ENCODE measurements at places on chromosomes 5 and 9. TPM values are rescaled to one million over a fixed set of nuclear protein-coding genes. Genes with fewer than 3 reads are reported as not detected.
A peak's percentile ranks its signal among the peaks of the same experiment; 100 is the strongest.

- no peak for DNase-seq
These were observed 77.7 kb upstream of the NFIB start for GRCh38 chr9:14391620-14392019.

DNA sequence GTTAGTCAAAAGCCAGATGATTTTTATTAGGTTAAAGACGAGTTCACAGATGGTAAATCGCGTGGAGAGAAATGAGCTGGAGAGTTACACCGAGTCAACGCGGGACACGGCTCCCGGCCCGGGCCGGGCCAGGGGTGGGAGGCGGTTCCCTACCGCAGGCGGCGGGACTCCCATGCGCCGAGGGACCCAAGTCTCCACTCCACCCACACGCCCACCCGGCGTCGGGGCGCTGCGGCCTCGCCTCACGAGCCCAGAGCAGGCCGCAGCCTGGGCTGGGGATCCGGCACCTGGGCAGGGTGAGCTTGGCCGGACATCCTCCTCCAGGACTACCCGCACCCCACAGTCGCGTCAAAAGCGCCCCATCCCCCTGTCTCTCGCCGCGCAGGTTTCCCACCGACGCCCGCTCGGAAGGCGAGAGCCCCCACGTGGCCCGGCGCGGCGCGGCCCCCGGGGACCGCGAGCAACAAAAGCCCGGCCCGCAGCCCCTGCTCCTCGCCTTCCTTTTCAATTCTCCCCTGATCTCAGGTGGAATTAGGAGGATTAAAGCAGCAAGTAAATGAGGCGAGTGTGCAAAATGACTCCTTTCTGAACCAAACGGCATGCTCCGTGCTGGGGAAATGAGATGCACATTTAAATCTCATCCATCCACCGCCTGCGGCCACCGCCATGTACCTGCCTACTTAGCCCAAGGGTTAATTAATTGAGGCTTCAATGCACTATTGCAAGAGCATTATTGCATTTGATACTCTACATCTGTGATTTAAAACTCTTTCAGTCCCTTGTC is 196.5 kb upstream of the TBCA start:
- no peak for DNase-seq

DNA sequence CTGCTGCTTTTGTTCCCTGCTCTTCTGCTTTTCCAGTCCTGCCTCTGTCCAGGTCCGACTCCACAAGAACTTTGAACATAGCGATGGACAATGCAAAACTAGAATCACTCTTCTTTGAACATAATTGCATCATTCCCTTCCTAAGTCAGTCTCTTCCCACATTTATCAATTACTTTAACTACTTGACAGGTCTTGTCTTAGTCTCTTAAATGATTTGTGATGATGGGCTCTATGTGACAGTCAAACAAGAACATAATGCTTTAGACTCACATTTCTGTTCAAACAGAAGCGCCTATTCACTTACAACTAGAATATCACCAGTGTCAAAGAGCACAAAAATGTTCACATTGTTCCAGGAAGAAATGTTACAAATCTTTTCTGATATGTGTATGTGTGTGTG is 278.1 kb downstream of the SH3GL2 start:
- DNase-seq: no peak

DNA sequence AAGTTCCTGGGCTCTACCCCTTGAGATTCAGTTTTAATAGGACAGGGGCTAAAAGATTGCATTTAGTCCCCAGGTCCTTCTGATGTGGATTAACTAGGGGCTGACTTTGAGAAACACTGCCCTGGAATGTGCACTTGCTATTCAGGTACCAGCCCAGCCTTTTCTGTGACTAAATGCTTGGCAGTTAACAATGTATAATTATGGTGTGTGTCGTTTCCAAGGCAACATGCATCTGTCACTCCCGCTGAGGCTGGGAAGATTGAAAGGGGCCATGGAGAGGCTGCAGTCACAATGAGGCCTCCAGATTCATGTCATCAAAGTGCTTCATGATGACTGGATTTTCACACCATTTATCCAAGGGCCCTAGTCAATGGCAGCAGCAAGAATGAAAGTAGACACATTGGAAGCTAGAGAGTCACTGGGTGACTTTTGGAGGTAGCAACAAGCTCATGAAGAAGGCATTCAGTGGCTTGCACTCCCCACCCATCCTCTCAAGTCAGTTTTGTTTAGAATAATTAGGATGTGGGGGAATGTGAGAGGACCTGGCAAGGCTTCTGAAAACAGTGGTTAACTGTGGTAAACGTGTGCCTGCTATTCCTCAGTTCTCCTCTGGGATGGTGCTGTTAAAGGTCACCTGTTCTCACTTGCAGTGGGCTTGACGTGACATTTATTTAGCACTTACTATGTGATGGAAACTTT is 28.3 kb downstream of the RAI14 start:
- no peak for DNase-seq

DNA sequence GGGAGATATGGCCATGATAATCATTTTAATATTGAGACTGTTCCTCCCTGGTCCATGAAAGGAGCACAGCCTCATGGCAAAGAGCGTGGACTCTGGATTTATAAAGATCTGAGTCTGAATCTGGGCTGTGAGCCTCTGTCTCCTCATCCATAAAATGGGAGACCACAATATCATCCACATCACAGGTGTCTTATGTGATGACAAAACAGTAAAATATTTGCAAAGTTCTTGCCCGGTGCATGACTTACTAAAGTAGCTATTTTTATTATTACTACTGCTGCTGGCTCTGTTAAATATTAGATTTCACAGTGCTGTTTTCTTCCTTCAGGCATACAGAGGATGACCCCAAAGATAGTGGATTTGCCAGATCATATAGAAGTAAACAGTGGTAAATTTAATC is 74.1 kb downstream of the TEK start:
- no peak for DNase-seq

DNA sequence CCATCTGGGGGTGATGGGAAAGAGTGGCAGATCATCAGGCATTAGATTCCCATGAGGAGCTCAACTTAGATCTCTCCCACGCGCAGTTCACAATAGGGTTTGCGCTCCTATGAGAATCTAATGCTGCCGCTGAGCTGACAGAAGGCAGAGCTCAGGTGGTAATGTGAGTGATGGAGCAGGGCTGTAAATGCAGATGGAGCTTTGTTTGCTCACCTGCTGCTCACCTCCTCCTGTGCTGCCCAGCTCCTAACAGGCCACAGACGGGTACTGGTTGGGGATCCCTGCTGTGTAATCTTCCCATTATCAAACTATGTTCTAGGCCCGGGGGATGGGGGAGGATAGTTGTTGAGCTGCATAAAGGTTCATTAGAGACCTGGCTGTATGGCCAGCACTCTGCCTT is 58.4 kb downstream of the UGCG start:
- no peak for DNase-seq

- DNase-seq: no peak
These were observed 16.5 kb downstream of the TPPP start for GRCh38 chr5:676699-677076.

DNA sequence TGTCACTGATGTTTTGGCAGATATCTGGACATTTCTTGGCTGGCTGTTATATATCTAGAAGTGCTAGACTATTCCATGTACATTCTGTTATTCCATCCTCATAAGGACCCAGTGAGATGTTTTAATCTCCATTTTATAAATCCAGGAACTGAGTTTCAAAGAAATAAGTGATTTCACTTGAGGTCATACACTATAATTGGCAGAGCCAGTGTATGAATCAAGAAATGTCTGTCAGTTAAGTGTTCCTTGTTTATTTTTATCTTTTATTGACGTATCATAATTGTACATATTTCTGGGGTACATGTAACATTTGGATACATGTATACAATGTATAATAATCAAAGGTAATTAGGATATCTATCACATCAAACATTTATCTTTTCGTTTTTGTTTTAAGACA is 338.3 kb upstream of the KLF4 start:
- no peak for DNase-seq

GRCh38 chr9:87513161-87513560 is 15.5 kb downstream of the DAPK1 start:
- no peak for DNase-seq

DNA sequence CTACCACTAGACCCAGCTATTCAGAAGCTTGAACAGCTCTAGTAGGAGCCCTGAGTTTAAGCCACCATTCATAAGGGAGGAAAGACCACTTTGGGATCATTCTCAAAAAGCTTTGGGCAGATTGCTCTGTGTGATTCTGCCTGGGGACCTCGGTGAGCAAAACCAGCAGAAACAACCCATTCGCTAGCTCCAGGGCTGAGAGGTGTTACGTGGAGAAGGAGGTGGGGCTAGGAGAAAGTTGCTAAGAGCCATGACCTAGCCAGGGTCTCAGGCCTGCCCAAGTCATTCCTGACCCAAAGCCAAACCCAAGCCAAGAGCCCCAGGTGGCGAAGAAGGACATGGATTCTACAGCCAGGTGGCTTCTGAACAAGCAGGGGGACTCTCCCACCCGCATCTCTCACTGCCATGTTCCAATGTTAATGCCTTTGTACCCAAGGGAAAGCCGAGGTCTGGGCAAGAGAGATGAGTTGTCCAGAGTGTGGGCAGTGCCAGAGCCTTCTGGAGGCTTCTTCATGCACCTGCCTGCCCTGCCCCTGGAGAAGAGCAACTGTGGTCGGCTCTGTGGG is 4.0 kb upstream of the BARHL1 start:
- DNase-seq: no peak

DNA sequence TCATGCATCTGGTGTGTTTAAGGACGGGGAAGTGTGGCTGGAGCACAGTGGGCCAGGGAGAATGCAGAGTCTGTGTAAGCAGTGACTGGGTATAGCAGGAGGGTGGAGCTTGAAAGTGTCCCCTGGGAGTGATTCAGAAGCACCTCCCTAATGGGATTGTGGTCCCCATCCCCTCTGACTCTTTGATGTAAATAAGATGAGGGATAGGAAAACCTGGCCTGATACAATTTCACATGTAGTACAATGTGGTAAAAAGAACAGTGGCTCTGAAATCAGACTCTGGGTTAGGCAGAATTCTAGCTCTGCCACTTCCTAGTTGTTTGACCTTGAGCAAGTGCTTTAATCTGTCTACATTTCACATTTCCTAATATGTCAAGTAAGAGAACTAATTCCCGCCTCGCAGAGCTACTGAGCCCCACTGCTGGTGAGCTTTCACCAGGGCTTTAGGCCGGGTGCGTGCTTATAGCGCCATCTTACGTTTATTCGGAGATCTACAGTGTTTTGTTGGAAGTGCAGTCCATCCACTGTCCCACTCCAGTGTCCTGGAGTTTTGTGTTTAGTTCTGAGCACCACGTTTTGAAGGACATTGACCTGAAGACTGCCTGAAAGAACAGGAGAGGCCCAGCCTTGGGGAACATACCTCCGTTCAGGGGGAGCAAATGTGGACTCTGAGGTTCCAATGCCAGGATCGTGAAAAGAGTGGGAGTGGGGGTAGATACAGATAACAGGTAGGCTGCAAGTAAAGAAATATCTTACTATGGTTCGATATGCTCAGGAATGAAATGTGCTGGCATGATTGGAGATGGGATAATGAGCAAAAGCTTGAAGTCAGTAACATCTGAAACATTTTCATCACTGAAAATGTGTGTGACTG is 51.2 kb upstream of the TESK1 start:
- peak; percentile 88 for DNase-seq

- DNase-seq: peak; percentile 75
These were observed 4.1 kb upstream of the DNAJB5 start for GRCh38 chr9:34985311-34985899.

DNA sequence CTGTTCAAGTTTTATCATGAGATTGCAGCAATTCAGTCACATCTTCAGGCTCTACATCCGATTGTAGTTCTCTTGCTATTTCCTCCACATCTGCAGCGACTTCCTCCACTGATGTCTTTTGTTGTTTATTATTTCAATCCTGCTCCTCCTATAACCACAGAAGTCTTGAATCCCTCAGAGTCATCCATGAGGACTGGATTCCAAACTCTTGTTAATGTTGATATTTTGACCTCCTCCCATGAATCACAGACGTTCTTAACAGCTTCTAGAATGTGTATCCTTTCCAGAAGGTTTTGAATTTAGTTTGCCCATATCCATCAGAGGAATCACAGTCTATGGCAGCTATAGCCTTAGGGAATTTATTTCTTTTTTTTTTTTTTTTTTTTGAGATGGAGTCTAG is 3.6 kb downstream of the FBXO38 start:
- peak; percentile 33 for DNase-seq

DNA sequence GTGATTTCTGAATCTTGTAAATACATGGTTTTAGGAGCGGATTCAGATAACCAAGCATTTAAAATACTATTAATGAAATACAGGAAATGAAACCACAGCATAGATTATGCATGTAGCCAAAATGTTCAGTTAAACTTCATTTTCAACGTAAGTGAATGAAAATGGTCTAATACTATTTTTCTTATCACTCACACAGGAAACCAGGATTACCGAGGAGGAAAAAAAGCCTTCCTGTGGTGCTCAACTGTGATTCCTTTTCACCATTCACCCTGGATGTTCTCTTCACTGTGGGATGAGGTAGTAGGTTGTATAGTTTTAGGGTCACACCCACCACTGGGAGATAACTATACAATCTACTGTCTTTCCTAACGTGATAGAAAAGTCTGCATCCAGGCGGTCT is 83.4 kb upstream of the ZNF169 start:
- DNase-seq: peak; percentile 25

GRCh38 chr9:69264526-69264925 is 60.5 kb upstream of the ENTREP1 start:
- DNase-seq: no peak

- DNase-seq: no peak
These were observed 29.7 kb downstream of the PPP1R2B start for GRCh38 chr5:156879665-156880285.

DNA sequence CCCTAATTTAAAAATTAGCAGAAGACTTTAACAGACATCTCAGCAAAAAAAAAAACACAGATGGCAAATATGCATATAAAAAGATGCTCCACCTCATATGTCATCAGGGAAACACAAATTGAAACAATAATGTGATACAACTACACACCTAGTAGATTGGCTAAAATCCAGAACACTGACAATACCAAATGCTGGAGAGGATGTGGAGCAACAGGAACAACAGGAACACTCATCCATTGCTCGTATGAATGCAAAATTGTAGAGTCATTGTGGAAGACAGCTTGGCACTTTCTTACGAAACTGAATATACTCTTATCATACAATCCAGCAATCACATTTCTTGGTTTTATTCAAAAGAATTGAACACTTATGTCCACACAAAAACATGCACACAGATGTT is 22.1 kb downstream of the MCIDAS start:
- DNase-seq: no peak

- no peak for DNase-seq
These were observed 5.6 kb downstream of the HOMER1 start for GRCh38 chr5:79508354-79508753.

- DNase-seq: no peak
These were observed 547.4 kb downstream of the TLE1 start for GRCh38 chr9:81141961-81142360.

Gene ENC1
- total RNA-seq: 21.0 TPM

Gene F12
- total RNA-seq: 1.4 TPM

Gene WWC1
- total RNA-seq: 2.7 TPM

Gene INSL6
- total RNA-seq: not detected

Gene STC2
- 48.3 TPM for total RNA-seq

Gene UBAP2
- 68.7 TPM for total RNA-seq

Gene UNC13B
- 10.1 TPM for total RNA-seq

Gene DENND4C
- total RNA-seq: 147 TPM

Gene CCNI2
- total RNA-seq: not detected

Gene FOXI1
- total RNA-seq: not detected

Gene ADAMTS16
- total RNA-seq: not detected

Gene ECM2
- 23.3 TPM for total RNA-seq

Gene HTR1A
- total RNA-seq: not detected

Gene LHX6
- not detected for total RNA-seq

Gene ENTPD2
- total RNA-seq: not detected

Gene SNCB
- not detected for total RNA-seq

Gene EFNA5
- 2.1 TPM for total RNA-seq

Gene DMGDH
- 7.3 TPM for total RNA-seq

Data from fibroblast of the aortic adventitia (primary cell).